A673 (cell line): ENCODE measurements at places on chromosomes 4 and X.

GRCh38 chr4:11428231-11428898, at the start of gene HS3ST1:
HS3ST1 (minus strand) TSS chr4:11428894; CDS start chr4:11400005, 28,889 bp downstream.
- no peak for DNase-seq

DNA sequence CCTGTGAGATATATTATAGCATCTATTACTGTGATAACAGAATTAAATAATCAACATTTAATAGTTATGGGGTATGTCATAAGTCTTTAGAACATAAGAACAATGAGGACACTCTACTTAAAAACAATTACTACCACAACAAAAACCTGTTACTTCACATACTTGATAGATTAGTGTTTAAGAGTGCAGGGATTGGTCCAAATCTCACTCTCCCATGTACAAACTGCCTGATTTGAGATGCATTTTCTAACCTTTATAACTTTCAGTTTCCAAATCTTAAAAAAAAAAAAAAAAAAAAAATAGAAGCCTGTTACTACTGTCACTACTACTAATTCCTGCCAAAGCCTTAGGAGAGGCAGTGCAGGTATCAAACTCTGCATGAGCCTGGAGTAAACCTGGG, 5.6 kb downstream of the PCDH18 start:
- no peak for DNase-seq

DNA sequence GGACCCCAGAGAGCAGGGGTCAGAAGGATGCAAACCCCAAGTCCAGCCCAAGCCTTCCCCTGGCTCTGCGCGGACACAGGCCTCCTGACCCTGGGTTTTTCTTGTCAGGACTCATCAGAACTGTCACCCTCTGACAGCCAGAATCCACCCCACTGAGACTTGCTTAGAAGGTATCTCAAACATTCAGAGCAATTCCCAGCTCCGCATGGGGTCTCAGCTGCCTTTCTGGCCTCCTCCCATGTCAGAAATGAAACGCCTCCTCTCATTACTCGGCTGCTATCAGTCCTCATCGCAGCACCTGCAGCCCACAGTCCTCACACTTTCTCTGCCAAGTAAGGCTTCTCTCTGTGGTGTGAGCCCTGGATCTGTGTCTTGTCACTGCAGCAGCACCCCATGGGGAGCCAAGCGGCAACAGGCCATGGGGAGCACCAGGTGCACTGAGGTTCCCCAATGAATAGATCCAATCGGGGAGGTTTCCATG, 97.8 kb downstream of the WFS1 start:
- no peak for DNase-seq

DNA sequence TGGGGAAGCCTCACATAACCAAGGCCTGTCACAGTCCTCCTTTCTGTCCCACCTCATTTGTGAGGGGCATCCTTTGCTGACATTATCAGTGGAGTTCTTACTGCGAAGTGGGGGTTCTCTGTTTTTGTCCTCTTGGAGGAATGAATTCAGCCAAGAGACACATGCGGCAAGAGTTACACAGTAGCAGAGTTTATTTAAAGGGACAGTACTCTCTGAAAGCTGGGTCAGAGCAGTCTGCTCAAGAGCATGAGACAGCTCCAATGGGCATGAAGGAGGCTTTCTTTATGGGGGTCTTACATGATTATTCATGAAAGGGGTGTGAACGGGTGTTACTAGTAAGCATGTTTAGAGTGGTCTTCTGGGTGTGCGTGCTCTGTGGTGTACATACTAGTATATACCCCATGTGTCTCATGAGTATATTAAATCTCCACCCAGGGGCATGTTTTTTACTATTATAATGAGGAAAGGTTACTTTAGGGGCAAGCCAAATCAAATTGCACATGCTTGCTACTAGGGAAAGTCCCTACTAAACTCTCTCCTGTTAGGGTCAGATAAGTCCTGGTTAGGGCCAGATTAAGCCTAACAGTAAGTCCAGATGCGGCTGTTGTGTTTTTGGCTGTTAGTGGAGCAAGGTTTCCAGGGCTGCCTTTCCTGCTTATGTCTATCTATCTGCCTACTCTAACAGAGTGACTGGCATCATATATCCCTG, 19.8 kb upstream of the LGI2 start:
- no peak for DNase-seq

DNA sequence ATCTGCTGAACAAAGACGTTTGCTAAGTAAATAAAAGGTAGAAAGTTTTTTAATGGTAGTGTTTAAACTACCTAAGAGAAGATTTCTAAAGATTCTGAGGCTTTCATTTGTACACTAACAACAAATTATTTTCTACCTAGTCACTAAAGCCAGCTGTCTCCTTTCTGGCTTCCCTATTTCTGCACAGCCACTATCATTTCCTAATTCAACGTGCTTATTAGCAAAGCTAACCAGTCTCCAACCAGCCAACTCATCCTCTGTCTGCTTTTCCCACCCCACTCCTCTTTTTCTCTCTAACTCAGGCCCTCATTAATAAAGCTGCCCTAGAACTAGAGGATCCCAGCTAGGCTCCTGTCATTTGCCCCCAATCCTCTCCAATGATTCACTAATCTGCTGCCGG, 118.2 kb downstream of the ZNF827 start:
- no peak for DNase-seq

DNA sequence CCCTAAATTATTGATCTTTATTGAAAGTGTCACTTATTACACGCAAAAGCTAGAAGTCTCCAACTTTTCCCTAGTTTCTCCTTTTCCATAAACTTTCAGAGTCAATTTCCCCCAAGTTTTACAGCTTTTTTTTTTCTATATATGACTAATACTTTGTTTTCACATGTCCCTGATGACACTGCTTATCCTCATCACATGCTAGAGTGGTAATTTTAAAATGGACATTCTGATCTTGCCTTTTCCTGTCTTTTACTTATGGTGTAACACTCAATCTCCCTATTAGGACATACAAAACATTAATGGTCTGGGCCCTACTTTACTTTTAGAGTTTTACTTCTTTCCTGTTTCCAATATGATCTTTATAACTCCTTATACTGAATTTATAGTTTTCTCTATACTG, 112.6 kb downstream of the ANK2 start:
- no peak for DNase-seq

DNA sequence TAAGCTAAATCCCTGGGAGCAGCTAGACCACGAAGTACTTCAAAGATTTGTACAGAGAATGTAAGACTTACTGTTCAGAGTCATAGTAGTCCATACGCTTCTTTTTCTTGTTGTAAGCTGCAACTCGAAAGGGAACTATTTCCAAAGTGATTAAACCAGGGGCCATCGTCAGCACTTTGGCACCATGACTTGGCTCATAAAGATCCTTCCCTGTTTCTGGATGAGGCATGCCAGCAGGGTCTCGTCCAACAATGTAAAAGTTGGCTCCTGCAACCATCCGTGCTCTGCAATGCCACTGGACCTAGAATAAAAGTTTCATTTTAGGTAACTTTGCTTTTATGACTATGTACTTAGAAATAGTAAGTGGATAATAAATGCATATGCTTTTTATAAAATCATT, 88.5 kb downstream of the PAPSS1 start:
- DNase-seq = no peak

- DNase-seq = no peak
Observed at GRCh38 chrX:97211070-97211469, 327.4 kb downstream of the RPA4 start.

- no peak for DNase-seq
Observed at GRCh38 chrX:16825264-16826035, 39.2 kb downstream of the TXLNG start.

GRCh38 chr4:109411964-109412363, 21.7 kb upstream of the SEC24B start:
- peak; percentile 61 for DNase-seq

DNA sequence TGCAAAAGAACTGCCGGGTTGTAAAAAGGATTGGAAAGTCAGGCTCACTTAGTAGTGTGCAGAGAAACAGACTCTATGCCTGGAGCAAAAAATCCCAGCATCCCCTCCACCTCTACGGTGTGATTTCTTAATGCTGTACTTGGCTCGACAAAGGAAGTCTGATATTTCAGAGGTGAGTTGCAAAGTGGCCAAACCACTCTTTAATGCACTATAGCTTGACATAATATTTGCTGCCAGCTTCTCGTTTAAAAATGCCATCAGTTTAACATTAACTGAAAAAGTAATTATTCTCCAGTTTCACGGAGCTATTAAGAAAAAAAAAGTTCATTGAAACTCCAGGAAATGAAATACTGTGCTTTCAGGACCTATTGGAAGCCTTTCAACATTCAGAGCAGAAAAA, 448.3 kb upstream of the ZFP42 start:
- DNase-seq = no peak

- no peak for DNase-seq
Observed at GRCh38 chrX:10831716-10832502, 211.5 kb upstream of the MID1 start.

DNA sequence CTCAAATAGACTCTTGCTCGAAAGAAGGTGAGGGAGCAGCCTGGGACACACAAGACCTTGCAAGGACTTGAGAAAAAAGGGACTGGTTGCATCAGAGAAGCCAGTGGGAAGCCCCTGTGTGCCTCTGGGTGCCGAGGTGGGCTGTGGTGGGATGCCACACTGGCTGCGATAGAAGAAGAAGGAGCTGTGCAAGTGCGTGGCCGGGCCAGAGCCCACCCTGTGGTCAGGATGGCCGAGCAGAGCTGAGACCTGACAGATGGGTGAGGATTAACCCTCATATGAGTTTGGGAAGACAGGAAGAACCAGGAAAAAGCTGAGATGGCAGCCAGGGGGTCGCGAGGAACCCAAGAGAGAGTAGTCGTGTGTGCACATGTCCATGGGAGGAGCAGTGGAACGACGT, 44.6 kb upstream of the HGFAC start:
- DNase-seq = no peak

GRCh38 chrX:140766024-140766611, 56.6 kb downstream of the LINC00632 start:
- DNase-seq = peak; percentile 65

DNA sequence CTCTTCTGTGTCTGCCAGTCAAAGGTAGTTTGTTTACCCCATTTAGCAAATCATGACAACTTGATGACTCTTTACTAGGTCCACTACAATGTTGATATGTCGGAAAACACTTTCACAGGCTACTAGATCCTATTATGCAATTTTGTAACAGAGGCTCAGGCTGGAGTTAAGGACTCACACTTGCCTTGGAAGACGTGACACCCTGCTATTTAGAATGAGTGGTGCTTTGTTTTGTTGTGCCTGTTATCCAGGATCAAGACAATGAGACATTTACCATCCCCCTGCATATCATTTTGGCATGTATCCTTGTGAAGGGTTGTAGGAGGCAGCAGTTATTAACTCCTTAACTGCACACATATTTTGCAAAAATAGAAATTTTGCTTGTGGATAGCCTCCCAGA, 263.7 kb downstream of the IL1RAPL1 start:
- DNase-seq = no peak

- no peak for DNase-seq
Observed at GRCh38 chrX:154030266-154030665, 10.6 kb upstream of the IRAK1 start.

DNA sequence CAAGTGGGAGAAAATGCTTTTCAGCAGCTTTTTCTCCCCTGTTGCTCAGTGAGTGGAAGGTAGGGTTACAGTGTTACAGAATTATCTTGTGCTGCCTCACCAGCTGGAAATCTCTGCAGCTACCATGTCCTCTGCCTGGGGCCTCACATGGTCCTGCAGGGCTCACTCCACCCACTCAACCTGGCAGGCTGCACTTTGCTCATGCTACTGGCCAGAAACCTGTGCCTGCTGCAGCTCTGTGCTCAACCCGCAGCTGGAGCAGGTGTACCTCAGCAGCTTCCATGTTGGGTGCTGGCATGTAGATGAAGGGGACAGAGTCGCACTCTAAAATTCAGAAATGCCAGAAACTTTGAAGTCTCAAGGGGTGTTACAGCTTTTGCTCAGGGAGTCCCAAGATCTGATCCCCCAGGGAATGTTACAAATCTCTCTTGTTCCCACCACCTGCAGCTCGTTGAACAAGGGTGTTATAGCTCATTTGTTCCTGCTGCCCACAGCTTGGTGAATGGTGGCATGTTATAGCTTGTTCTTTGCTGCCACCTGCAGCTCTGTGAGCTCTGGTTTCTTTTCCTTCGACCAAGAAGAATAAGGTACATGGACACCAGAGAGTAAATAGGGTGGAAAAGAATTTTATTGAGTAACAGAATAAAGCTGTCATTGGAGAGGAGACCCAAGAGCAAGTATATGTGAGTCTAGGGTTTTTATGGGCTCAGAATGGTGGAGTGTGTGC, 845.8 kb downstream of the TECRL start:
- no peak for DNase-seq

GRCh38 chr4:7288751-7289523, 96.6 kb downstream of the SORCS2 start:
- DNase-seq = no peak

GRCh38 chrX:16687514-16687913, 25.0 kb downstream of the CTPS2 start:
- no peak for DNase-seq

- DNase-seq = no peak
Observed at GRCh38 chr4:39928538-39928937, 49.2 kb downstream of the PDS5A start.

- no peak for DNase-seq
Observed at GRCh38 chrX:34382416-34382815, 250.3 kb upstream of the FAM47A start.

DNA sequence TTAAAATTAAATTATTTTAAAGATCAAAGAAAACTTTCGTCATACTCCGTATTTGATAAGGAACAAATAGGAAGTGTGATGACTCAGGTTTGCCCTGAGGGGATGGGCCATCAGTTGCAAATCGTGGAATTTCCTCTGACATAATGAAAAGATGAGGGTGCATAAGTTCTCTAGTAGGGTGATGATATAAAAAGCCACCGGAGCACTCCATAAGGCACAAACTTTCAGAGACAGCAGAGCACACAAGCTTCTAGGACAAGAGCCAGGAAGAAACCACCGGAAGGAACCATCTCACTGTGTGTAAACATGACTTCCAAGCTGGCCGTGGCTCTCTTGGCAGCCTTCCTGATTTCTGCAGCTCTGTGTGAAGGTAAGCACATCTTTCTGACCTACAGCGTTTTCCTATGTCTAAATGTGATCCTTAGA, at the start of gene CXCL8:
Gene CXCL8 (plus strand): TSS at position 217 of the 426 bp plus-strand sequence. CDS start 90 bp downstream, at position 307.
- peak; percentile 79 for DNase-seq

DNA sequence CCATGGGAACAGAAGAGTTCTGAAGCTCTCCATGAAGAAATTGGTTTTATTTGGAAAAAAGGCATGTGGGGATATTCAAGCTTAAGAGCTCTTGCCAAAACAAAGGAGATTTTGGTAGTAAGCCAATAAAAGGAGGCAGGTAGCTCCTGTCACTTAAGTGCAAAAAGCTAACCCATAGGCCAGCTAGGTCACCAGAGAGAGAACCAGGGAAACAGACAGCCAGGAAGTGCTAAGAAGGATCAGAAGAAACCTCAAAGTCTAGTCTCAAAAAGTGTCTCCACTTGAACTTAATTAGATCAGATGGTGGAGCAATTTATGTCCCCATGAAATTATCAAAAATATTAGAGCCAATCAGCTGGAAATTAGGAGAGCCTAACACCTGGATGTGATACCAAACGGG, 49.2 kb downstream of the CD40LG start:
- no peak for DNase-seq
